ENCODE measurements at places on chromosomes 11 and 22.

DNA sequence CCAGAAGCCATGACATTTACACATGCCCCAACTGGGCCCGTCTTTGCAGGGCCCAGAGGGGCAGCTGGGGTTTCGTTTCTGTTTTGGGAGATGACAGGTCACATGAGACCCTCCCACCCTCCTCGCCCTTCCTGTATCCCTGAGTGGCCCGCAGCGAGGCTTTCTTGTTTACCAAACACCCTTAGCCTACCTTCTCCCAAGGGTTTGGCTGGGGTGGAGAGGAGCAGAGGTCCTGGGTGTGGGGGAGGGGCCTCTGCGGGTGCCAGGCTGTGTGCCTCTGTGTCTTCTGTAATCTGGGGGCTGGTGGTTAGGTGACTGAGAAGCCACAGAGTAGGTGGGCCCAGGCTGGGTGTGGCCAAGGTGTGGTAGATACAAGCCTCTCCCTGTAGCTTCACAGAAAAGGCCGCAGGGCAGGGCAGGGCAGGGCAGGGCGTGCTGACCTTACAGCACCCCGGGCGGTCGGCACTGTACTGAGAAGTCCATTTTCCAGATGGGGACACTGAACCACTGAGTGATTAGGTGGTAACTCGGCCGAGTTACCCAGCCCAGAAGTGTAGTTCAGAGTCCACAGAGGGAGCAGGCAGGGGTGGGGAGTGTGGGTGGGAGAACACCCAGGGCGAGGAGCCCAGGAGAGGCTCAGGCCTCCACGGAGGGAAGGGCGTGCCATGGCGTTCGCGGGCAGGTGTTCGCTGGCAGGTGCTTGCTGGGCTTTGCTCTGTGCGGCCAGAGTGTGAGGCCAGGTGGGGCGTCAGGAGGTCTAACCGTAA, 8.7 kb downstream of the PRR5 start:
- DNase-seq = peak; percentile 25

DNA sequence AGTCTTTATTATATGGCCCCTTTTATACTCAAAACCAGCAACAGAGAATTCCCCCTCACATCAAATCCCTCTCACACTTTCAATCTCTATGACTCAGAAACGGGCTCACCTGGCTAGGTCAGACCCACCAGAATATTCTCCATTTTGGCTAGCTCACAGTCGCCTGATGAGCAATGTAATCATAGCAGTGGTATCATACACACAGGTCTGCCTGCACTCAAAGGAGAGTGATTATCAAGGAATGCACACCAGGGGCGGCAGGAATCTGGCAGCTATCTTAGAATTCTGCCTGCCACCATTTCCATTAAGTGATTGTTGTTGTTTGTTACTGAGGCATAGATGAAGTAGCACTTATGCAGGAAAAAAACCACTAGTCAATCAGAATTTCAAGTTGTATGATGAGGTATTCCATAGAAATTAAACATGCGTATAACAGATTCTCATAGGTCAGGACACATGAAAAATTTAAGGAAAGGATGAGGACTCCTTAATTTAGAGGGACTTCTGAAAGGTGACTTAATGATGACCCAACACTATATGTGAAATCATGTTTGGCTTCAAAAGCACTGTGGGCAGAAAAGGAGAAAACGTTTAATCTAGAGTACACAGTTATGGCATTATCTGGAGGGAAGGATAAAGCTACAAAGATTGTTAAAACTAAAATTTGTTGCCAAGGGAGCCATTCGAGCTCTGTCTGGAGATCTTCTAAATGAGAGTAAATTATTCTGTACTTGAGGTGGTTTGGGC, 185.8 kb upstream of the DDI1 start:
- DNase-seq = no peak

DNA sequence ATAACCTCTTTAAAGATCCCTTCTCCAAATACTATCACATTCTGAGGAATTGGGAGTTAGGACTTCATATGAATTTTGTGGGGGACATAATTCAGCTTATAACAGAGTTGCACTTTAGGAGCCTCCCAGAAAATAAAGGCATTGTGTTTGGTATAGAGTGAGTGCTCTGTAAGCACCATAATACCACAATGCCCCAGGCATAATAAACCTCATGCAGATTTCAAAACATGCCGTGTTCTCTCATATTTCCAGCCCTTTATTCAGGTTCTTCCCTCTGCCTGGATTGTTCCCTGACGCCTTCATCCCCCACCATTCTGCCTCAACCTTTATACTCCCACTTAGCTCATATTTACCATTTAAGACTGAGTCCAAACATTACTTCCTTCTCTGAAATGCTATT, 398.8 kb upstream of the FAT3 start:
- DNase-seq = no peak

DNA sequence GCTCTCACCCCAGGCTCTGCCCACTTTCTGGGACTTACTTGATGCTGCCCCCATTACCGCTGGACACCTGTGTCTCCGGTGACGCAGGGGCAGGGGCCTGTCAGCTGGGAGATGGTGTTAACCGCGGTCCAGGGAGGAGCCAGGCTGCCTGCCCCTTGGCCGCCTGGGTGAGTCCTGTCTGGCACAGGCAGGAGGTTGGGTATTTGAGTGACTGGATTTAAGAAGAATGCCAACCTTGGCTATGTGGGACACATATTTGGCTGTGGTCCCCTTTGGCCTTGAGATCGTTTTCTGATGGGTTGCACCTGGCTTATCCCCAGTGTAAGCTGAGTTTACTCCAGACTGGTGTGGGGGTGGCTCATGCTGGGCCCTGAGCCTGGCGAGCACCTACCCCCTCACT, 2.5 kb downstream of the MUC6 start:
- DNase-seq = no peak

DNA sequence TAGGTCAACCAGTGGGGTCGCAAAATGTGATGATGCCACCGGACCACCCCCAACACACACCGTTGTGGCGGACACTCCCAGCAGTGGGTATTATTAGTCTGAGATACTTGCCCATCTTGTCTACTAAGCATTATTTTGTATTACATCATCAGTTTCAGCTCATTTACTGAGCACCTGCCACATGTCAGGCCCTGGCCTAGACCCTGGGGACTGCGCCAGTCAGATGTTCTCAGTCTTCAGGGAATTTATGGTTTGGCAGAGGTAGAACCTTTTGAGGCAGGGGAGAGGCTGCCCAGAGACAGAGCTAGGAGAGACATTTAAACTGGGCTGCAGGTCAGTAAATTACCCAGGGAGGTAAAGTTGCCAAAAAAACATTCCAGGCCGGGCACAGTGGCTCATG, 43.1 kb upstream of the GCAT start:
- no peak for DNase-seq

- no peak for DNase-seq
These were observed 20.5 kb downstream of the SLC1A2 start for GRCh38 chr11:35398881-35399280.

GRCh38 chr11:47267876-47268275, 2.1 kb upstream of the MADD start:
- DNase-seq = no peak

- no peak for DNase-seq
These were observed 72.6 kb upstream of the CADM1 start for GRCh38 chr11:115576606-115577380.

DNA sequence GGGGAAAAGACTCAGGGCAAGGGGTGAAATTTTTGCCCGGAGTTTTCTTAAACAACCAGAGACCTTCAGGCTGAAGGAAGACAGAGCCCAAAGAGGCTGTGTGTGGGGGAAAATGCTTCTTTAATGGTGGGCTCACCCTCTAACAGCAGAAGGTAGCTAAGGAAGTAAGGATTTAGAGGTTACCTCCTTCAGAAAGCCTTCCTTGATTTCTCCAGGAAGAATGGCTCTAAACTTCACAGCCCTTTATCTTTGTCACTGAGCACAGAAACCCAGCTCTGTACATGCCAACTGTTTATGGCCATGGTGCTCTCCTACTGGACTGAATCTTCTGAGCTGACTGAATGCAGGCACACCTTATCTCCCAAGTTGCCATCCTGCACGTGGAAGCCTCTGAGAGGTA, 196.0 kb downstream of the TENM4 start:
- DNase-seq = no peak

DNA sequence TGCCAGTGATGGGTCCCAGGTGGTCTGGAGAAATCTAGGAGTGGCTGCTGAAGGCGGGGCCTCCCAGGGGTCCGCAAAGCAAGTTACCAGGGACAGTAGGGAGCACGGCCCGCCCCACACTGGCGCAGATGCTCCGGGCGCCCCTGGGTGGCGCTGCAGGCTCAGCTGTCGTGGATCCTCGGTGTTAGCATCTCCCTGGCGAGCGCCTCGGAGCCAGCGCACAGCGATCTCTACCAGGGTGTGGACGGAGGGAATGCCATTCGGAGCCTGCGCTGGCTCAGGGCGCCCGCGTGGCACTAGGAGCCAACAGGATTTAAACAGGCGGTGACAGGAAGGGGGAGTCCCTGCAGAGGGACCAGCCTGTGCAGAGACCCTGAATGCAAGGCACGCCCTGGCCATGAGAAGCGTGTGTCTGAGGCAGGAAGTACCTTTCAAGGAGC, 20.2 kb downstream of the FADS3 start:
- peak; percentile 13 for DNase-seq

DNA sequence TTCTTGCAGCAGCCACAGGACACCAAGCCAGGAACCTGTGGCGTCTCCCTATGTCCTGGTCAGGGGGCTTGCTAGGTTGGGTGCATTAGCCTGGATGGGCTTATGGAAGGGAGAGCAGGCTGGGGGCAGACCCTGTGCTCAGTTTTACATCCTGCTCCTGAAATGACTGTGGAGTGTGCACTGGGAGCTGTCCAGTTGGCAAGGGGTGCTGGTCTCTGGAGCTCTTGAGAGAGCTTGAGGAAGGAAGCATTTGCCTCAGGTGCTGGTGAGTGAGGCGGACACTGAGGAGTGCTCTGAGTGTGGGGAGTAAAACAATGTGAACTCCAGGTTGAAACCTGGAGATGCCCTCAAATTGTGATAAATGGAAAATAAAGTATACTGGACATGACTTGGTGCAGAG, 3.4 kb downstream of the SCGB1D4 start:
- no peak for DNase-seq

DNA sequence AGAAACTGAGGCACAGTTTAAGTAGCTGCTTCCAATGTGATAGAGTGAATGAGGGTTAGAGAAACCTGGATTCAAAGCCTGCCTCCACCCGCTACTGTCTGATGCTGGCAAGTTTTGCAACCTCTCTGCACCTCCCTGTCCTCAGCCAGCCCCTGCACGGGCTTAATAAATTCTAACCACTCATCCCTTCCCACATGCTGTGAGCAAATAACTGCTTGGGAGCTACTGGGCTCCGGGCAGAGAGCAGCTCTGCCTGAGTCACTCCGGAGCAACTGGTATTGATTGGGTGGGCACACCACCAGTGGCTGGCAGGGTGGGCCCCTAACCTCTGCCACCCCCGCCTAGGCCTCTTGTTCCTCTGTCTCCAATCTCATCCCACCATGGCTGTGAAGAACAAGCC, 104.3 kb upstream of the SYT13 start:
- no peak for DNase-seq

DNA sequence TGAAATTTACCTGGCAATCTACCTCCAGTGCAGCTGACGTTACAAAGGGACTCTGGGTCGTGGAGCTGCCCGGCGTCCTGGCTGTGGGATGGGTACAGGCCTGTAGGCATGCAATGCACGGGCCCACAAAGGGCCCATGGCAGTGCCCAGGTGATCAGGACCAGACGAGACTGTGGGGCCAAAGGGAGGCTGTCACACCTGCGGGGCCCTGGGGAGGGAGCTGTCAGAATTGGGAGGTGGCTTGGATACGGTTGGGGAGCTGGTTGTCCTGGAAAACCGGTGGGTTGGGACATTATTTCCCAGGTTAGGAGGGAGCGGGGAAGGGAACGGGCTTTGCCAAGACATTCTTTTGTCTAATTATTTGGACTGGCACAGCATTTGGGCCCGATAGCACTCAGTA, 958.5 kb downstream of the BRD1 start:
- DNase-seq = no peak

DNA sequence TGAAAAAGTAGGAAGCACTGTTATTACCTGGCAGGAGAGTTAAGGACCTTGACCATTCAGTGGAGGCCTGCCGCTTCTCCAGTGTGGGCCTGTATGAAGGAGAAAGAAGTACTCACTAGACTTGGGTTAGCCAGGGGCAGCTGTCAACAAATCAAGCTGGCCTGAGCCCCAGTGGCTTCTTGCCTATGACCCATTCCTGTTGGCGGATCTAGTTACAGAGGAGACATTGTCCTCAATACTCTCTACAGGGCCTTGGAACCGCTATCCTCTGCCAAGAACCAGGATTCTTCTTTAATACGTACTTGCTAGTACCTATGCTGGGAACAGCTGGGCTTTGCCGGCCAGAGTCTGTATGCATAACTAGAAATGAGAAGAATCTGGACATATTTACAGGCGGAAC, 68.1 kb downstream of the ALX4 start:
- DNase-seq = no peak

- DNase-seq = no peak
These were observed 34.8 kb downstream of the KCNQ1OT1 start for GRCh38 chr11:2664791-2665525.

GRCh38 chr11:95241681-95242081, 10.7 kb upstream of the SESN3 start:
- DNase-seq = no peak

DNA sequence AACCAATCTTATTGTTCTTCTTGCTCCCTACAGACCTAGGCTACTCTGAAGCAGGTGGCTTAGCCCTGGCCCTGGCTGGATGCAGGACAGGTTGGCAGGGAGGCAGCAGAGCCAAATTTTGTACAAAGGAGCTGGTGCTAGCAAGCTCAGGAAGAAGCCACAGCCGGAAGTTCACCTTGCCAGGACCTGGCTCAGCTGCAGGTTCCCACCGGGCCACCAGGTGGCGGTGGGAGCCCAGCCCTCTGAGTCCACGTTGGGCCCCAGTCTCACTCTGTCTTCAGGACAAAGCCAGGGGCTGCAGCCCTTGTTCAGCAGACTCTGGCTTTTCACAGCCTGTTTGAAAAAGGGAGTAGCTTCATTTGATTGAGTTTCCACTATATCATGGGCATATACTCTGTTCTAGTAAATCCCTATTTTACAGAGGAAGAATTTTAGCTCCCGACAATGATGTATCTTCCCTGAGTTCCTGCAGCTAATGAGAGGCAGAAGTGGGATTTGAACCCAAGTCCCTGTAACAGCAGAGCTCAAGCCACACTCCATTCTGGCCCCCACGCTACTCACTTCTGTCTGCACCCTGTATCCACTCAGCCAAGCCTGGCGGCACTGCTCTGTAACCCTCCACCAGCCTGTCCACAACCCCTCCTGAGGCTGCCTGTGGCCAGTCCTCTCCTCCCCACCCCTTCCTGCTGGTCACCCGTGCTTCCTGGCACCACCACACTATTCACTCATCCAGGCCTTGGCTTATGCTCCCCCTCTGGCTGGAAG, 3.3 kb downstream of the TKFC start:
- DNase-seq = peak; percentile 70

DNA sequence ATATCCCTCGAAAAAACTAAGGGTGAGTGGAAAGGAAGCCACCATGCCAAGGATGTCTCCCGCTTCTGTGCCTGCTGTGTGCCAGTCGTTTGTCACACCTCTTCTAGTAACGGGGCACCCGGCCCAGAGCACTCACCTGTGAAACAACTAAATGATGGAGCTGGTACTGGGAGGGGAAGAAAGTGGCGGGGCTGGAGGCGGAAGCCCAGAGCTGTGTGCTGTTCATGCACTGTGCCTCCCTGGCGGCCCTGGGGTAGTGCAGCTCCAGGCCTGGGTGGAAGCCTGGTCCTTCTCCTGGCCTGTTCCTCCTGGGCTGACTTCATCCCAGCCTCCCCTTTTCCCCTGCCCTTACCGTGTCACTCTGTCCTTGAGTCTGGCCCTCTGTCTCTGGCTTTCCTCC, 130.2 kb downstream of the CEP164 start:
- DNase-seq = no peak

Data from activated CD8-positive, alpha-beta memory T cell treated with anti-CD3 and anti-CD28 coated beads for 1 hour (primary cell).